ENCODE measurements at places on chromosomes 2 and 18.

GRCh38 chr2:235191486-235191885 lies 239.7 kb downstream of the SH3BP4 start:
- no peak for DNase-seq

DNA sequence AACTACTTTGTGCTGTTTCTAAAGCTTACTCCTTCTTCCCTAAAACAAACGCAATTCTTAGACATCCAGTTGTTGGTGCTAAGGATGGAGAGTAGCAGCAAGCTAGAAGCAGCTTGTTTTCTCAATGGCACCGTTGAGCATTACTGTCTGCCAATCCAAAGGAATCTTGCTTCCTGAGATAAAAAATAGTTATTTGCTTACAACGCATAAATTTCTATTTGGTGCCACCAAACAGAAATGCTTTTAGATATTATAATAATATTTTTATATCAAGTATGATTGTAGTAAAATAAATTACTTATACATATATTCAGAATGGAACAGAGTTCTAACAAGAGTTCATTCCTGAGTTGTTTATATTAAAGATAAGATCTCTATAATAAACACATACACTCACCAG lies 434.7 kb downstream of the CPS1 start:
- DNase-seq = no peak

- DNase-seq = no peak
Observed at GRCh38 chr2:65357095-65357958, 75.1 kb downstream of the SPRED2 start.

DNA sequence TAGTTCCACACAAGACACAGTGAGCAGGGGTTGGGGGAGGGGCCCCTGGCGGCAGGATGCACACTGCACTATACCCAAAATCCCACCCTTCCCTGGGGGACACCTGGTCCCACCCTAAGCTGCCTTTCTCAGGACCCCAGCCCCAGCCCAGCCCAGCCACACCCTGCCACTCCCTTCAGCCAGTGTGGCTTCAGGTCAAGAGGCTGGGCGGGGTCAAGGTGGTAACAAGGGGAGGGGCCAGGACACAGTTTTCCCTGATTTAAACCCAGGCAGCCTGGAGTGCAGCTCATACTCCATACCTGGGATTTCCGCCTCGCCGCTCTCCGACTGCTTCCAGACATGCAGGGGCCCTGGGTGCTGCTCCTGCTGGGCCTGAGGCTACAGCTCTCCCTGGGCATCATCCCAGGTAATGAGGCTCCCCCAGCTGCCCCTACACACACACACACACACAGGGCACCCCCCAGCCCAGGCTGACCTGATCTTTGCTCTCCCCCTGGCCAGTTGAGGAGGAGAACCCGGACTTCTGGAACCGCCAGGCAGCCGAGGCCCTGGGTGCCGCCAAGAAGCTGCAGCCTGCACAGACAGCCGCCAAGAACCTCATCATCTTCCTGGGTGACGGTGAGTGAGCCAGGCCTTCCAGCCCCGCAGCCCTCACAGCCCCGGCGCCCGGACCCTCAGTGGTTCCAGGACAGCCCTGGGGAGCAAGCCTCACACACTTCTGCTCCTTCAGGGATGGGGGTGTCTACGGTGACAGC lies at the start of gene ALPG:
ALPG (plus strand) TSS at position 289 of the 755 bp plus-strand sequence; CDS start at position 340, 51 bp downstream.
- no peak for DNase-seq

DNA sequence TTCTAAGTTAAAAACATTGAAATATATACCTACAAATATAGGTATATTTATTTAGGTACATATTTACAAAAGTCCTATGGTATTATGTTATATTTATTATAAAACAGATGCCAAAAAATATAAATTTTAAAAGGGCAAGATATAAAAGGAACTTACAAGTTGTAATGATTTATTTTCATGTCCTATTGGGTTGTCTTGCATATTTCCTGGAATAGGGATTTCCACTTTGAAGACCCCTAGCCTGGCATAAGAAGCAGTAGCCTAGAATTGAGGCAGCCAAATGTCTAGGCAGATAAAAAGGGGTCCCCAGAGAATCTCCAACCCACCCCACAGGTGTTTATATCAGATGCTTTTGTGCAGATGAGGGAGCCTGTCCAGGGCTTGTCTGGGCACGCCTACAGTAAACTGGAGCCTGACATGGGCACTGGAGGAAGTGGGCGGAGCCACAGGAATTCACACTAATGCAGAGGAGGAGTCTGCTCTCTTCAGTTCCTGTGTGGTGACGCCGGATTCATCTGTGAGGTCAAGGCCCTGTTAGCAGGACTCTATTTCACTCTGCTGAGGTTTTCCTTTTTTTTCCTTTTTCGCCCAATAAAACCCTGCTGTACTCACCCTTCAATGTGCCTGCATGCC lies 1088.9 kb upstream of the PIK3C3 start:
- DNase-seq = no peak

DNA sequence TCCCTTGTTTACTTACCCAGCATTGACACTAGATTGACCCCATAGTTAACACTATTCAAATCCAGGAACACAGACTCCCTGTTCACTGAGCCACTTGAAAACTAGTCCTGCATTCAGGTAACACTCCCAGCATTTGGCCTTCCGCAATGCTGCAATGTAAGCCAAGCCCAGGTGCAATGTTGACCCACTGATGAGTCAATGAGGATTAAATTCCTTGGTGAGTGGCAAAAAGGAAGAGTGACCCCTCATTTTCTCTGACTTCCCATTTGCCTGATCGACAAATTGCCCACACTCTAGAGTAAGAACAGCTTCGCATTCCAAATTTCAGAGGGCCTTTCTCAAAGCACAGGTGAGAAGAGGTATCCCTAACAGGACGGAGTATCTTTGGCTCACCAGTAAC lies 251.9 kb downstream of the FBXO15 start:
- DNase-seq = no peak

DNA sequence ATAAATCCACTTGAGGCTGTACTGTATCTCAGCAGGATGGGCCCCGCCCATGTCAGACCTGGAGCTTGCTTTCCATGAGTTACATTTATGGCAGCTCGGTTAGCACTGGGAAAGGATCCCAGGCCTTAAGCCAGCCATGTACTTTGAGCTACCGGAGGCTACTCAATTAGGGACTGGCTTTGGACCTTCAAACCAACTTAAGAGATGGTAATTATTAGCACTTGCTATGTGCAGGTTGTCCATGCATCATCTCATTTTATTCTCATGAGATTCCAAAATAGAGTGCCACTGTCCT lies 64.4 kb downstream of the ACTR2 start:
- DNase-seq = peak; percentile 77

- no peak for DNase-seq
Observed at GRCh38 chr2:105915005-105915558, 170.4 kb downstream of the NCK2 start.

GRCh38 chr18:44539926-44540325 lies 140.8 kb upstream of the SETBP1 start:
- DNase-seq = peak; percentile 35

DNA sequence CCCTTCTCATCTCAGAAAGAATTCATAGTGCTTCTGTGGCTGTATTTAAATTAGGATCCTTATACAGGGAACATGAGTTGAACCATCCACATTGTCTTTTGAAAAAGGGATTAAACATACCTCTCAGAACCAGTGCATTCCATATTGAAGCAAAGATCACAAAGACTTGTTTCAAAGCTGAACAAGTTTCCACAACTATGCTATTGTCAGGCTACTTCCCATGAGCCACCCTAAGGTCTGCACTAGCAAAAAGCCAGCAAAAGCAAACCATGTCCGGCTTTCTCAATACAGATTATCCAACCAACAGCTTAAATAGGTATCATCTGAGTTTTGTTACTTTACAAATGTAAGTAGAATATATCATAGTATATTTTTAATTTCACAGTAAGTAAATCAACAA lies 78.1 kb downstream of the SCG2 start:
- no peak for DNase-seq

DNA sequence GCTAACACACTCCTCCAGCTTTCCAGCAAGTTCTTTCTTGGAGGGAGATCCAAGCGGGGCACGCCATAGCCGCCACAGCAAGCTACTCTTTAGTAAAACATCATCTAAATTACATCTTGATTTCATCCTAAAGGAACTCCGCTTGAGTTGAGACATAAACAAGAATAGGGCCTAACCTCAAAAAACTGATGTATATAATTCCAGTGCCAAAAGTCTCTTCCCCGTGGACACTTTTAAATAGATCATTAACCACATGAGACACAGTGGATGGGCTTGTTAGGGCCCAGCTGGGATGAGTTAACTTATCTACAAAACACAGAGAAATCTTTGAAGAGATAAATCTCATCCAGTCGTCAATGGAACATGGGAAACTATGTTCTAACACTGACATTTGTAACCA lies 20.8 kb upstream of the MLPH start:
- no peak for DNase-seq

DNA sequence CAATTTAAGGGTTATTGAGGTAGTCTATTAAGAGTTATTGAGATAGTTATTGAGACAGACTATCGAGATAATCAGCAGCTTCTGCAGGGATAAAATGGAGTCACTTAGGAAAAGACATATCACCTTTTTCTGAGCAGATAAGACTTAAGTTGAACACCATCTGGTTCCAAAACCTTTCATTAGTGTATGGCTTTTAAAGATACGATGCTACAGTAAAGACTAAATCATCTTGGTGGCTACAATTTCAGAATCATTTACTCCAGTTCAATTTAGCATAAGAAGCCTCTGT lies 68.6 kb upstream of the DNAJC10 start:
- no peak for DNase-seq

DNA sequence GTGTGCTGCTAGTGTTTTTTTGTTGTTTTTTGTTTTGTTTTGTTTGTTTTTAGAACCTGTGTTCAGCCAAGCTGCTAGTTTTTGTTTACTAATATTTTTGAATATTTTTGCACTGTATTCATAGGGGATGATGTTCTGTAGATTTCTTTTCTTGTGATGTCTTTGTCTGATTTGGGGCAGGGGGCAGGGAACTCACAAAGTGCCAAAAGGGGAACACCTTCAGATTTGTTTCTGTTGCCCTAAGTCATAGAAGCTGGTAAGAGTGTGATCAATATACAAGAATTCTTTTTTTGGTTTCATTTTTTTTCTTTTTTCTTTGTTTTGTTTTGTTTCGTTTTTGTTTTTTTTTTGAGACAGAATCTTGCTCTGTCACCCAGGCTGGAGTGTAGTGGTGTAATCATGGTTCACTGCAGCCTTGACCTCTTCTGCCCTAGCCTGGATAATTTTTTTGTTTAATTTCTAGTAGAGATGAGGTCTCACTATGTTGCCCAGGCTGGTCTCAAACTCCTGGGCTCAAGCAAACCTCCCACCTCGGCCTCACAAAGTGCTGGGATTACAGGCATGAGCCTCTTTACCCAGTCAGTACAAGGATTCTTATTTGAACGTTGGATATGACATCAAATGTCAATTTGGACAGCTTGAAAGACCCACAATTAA lies 30.7 kb downstream of the TCF23 start:
- DNase-seq = no peak

GRCh38 chr2:204545861-204546735 lies 823 bp downstream of the PARD3B start:
- DNase-seq = no peak

GRCh38 chr2:38016219-38016618 lies 59.7 kb downstream of the CYP1B1 start:
- no peak for DNase-seq

GRCh38 chr2:128452536-128453530 lies 134.2 kb upstream of the HS6ST1 start:
- DNase-seq = no peak

- no peak for DNase-seq
Observed at GRCh38 chr18:37042381-37042780, 213.5 kb downstream of the KIAA1328 start.

GRCh38 chr2:27893006-27893405 lies 2.5 kb downstream of the BABAM2 start:
- no peak for DNase-seq

DNA sequence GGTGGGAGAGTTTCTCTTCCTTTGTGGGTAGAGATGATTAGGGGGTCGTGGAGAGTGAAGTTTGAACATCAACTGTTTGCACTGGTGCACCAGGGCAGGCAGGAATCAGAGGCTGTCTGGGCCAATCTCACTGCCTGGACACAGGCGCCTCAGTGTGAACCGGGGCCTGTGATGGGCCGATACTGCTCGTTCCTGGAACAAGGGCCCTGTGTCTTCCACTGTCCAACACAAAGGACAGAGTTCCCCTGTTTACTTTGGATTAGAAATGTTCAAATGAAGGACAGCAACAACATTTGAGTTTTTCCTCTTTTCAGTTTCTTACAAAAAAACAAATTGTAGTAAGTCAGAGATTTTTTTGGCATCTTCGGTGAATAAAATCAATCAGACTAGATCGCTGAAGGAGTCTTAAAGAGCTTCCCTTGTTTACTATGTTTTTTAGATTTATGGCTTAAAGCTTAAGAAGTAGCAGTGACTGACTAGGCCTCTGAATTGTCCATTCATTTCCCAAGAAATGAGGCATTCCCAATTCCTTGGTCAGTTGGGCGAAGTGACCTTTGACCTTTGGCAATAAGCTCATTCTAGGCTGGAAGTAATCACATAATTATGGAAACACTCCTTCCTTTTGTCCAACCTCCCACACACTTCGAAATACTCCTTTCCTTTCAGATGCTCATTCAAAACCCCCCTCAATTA lies 11.6 kb upstream of the TGFA start:
- no peak for DNase-seq
